ENCODE measurements at places on chromosomes 3 and 15. TPM values are rescaled to one million over a fixed set of nuclear protein-coding genes. Genes with fewer than 3 reads are reported as not detected.

DNA sequence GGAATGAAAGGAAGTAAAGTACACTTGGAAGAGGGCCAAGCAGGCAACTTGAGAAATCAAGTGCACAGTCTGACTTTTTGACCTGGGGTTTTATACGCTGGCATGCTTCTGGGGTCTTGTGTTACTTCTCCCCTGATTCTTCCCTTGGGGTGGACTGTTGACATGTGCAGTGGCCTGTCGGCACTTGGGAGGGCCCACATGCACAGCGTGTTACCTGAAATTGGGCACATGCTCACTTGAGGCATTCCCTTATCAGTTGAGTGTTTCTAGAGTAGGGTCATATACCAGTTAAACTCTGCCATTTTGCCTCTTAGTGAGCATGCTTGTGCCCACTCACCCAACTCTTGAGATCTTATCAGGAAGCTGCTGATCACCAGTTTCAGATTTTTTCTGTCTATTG, 329.1 kb upstream of the SOX2 start:
- no peak for DNase-seq

DNA sequence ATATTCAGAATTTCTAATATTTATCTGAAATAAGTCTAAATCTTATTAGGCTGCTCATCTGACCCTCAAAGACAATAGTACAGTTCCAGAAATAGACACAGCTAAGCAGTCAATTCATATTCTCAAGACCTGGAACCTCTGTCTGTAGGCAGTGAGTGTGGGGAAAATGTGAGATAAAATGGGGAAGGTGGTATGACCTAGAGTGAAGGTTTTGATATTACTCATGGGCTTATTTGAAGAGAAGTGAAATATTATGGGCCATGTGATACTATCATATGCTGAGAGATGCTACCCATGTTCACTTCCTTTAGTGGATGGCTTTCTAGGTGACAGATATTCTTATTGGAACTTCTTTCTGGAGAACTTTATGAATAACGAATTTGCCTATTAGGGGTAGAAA, 33.5 kb downstream of the TGFBR2 start:
- DNase-seq: no peak

DNA sequence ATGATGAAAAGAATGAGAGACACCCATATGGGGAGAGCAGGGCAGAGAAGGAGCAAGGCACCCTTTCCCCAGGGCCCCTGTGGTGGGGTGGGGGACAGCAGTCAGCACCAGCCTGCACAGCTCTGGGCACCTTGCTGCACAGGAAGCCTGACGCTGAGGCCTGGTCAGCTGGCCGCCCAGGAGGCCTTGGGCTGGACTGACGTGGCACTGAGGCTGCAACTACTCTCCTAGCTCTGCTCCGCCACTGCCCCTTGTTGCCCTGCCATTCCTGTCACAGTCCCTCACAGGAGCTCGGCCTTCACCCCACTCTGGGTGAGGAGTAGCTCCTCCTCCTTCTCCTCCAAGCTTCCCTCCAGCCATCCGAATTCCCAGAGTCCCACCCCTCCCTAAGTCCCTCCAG, 99.7 kb downstream of the CPN2 start:
- DNase-seq: no peak

Gene SAMMSON
- total RNA-seq: not detected

Gene GP5
- not detected for total RNA-seq
